ENCODE measurements at places on chromosomes 5 and 9.

GRCh38 chr5:151694035-151694485 lies 7.3 kb upstream of the SPARC start:
- DNase-seq: no peak

- peak; percentile 34 for DNase-seq
Observed at GRCh38 chr5:58498340-58498942, 7.2 kb downstream of the GAPT start.

- no peak for DNase-seq
Observed at GRCh38 chr5:90983711-90984124, 399.4 kb downstream of the ARRDC3 start.

DNA sequence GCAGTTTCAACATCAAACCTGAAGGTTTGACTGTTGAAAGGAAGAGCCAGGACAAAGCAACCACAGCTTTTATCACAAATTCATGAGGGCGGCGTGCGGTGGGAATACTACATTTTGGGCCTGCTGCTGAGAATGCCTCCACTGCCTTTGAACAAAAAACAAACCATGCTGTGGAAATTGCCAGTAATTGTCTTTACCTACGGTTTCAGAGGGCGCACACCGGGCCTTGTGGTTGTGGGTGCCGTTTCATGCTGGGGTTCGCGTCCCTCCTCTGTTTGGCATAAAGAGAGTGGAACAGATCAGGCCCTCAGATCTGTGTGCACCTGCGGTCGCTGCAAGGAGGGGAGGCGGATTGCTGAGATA lies 27.6 kb upstream of the TCF7 start:
- DNase-seq: no peak

DNA sequence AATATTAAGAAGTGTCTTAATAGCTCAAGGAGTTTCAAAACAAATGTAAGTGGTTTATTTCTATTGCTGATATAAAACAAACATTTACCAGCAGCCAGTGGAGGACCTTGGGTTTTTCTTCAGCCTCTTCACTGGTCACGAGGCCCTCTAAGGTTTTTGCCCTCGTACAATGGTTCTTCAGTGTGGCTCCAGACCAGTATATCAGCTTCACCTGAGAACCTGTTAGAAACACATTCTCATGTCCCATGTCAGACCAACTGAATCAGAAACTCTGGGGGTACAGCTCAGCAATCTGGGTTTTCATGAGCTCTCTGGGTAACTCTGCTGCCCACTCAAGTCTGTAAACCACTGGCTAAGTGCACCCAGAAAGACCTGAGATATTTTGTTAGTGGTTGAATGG lies 12.9 kb downstream of the WWC1 start:
- no peak for DNase-seq

DNA sequence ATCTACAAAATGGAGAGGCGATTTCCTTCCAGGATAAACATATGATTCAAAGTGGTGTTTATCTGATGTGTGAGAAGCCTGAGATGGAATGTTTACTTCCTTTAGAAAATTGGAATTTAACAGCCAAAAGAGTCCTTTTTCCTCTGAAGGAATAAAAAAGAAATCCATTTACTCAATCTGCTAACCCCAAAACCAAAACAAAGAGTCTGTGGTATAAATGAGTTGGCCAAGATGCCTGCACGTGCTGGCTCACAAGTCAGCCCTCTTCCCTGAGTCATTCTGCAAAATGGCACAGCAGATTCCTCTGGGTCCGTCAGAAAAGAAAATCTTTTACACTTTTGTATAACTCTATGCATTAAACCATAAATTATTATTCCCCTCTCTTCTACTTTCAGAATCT lies 60.8 kb downstream of the EBF1 start:
- peak; percentile 95 for DNase-seq

DNA sequence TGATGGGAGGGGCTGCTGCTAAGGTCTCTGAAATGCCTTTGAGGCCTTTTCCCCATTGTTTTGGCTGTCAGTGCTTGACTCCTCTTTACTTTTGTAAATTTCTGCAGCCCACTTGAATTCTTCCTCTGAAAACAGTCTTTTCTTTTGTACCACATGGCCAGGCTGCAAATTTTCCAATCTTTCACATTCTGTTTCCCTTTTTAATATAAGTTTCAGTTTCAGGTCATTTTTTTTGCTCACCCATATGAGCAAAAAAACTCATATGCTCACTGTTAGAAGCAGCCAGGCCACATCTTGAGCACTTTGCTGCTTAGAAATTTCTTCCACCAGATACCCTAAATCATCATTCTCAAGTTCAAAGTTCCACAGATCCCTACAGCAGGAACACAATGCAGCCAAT lies 234.6 kb upstream of the ADRA1B start:
- no peak for DNase-seq

DNA sequence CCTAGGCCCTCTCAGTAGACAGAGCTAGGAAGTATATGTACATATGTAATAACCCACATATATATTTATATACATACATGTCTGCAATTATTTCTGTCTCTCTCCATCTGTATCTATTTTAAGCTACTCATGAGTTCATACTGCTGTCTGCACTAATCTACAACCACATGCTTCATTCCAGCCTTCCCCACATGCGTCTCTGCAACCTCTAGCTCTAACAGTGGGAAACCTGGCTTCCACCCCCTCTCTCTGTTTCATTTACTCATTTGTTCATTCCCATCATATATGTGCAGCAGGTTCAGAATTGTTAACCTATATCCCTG lies 23.3 kb downstream of the DCANP1 start:
- DNase-seq: no peak

- no peak for DNase-seq
Observed at GRCh38 chr9:114757984-114758383, 47.9 kb downstream of the TNFSF15 start.

- DNase-seq: no peak
Observed at GRCh38 chr9:27800159-27800558, 226.9 kb upstream of the C9orf72 start.

GRCh38 chr5:130885027-130885426 lies 280.0 kb downstream of the HINT1 start:
- DNase-seq: no peak

GRCh38 chr9:98879963-98880310 lies 63.8 kb upstream of the COL15A1 start:
- no peak for DNase-seq

- peak; percentile 4 for DNase-seq
Observed at GRCh38 chr5:8176101-8176693, 307.2 kb downstream of the MTRR start.

- no peak for DNase-seq
Observed at GRCh38 chr9:105309531-105309931, 65.1 kb downstream of the SLC44A1 start.

- DNase-seq: no peak
Observed at GRCh38 chr9:33709269-33709668, 86.1 kb upstream of the PRSS3 start.

- DNase-seq: no peak
Observed at GRCh38 chr9:81719972-81720371, 30.6 kb upstream of the TLE1 start.

DNA sequence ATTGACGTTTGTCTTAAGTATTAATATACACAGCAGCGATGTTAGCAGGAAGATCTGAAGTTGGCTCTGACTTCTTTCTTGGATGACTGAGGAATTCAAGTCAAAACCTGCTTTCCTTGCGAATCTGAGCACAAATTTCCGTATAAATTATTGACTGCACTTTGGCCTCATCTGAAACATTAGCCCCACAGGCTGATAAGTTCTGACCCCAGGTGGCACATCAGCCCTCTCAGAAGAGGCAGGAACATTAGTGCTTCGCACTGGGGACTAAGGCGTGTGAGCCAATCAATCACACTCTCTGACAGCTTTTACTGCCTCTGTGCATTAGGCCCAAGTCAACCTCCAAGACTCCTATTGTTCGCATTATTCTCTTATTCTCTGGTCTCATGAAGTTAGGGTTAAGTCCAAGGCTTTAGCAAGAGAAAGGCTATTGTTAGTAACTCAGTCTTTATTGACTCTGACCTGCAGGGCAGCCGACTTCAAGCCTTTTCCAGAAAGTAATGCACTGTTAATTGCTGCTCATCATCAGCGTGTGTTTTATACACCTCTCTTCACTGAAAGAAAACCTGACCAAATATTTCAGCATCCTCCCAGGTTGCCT lies 84.2 kb downstream of the ZNF608 start:
- DNase-seq: no peak

GRCh38 chr5:99102073-99102697 lies 173.4 kb upstream of the CHD1 start:
- no peak for DNase-seq

- no peak for DNase-seq
Observed at GRCh38 chr5:6198531-6198930, 179.8 kb downstream of the MED10 start.

- DNase-seq: no peak
Observed at GRCh38 chr5:154646745-154647113, 108.4 kb upstream of the LARP1 start.

GRCh38 chr5:937151-937924 lies 44.7 kb downstream of the TRIP13 start:
- no peak for DNase-seq

- DNase-seq: no peak
Observed at GRCh38 chr9:96167011-96167410, 135.0 kb downstream of the HSD17B3 start.

GRCh38 chr5:141861194-141861593 lies 17.0 kb downstream of the PCDH1 start:
- DNase-seq: no peak

DNA sequence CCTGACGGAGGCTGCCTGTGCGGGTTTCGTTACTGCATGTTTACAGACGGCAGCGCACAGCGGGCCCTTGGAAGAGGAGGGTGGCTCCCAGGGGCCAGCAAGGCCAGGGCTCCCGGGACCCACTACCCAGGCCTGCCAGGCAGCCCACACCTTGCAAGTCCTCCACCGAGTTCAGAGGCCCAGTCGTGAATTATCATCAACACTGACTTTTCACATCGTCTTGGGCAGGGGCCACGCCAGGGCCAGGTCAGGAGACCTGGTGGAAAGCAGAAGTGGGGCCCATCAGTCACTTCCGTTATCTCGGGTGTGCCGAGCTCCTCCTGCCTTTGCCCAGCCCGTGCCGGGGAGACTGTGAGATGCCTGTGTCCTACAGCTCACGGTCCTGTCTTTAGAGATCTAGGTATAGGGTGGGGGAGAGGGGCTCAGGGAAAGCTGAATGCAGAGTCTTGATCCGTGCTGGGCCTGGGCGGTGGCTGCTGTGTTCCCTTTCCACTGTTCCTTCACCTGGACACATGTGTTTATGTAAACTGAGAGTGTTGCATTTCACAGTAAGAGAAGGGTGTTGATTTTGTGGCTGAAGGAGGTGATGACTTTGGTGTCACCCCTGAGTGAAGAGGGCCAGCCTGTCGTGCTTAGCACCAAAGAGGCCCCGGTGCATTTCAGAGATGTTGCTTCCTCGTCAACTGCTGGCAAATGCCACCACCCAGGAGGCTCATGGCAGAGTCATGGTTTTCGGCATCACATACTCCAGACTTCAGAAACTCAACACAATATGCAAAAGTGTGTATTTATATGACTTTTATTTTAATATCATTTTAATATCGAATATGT lies 175.2 kb downstream of the GAPVD1 start:
- DNase-seq: no peak

GRCh38 chr5:81878333-81878732 lies 93.5 kb upstream of the ATG10 start:
- no peak for DNase-seq

- DNase-seq: no peak
Observed at GRCh38 chr5:95191330-95191729, 93.6 kb downstream of the MCTP1 start.

DNA sequence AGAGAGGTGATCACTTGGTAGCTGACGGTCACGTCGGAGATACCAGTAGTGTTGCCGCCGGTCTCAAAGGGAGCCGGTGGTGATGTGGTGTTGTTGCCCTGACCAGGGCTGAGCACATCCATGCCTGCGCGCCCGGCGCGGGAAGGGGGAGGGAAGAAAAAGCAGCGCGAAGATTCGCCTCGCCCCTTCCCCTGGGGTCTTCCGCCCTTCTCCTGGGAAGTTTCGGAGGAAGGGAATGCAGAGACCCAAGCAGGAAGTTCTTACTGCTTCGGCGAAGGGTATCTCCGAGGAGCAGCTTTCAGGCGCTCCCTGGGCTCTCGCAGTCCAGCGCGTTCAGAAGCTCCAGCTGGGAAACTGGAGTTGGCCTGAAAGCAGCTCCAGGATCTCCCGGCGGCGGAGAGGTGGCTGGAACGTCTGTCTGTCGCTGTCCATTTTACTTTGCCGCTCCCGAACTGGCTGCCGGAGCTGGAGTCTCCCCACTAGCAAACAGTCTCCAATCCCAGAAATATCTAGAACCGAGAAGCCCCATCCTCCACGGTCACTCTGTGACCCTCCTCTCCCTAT lies 565 bp downstream of the HTR1A start:
- DNase-seq: no peak

DNA sequence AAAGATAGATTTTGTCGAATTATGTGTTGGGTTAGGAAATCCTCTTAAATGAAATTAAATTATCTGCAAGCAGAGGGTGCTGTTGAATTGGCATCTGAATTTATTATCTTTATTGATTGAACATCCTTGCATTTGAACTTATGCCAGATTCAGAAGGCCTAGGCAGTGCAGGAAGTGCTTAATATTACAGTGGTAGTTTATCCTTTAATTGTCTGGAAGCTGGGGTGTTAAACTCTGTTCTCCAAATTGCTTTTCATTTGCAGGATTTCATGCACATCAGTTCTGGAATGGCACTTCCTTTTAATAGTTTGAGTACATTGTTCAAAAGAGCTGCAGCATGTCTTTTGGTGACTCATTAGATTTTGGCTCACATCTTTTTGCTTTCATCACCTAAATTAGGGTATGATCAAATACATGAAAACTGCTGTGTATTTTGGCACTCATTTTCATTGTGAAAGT lies 186.3 kb downstream of the KDM4C start:
- DNase-seq: peak; percentile 73

- peak; percentile 68 for DNase-seq
Observed at GRCh38 chr9:78601957-78602565, 305.1 kb downstream of the PSAT1 start.

DNA sequence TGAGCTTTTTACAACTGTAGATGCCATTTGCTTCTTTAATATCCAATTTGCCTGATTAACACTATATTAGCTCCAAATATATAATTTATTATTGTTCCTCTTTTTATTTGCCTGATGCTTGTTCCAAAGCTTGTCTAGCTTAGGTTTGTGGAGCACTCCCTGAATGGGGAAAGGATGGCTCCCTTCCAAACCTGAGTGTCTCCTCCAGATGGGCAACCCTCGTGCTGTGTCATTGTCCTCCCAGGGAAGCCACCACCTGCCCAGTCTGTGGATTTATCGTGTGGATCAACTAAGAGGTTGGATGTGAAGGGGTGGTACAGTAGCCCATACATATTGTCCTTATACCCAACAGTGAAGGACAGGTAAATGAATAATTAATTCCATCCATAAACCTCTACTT lies 404.9 kb downstream of the CDK5RAP2 start:
- no peak for DNase-seq

GRCh38 chr9:14004110-14004509 lies 309.8 kb downstream of the NFIB start:
- DNase-seq: no peak

- DNase-seq: peak; percentile 66
Observed at GRCh38 chr5:147822686-147823491, 8.6 kb downstream of the SPINK1 start.

- DNase-seq: no peak
Observed at GRCh38 chr9:113654605-113655428, 191.3 kb downstream of the RGS3 start.

- DNase-seq: no peak
Observed at GRCh38 chr9:118457171-118458000, 753.2 kb downstream of the TLR4 start.

GRCh38 chr9:89278997-89279739 lies 31.8 kb upstream of the CKS2 start:
- peak; percentile 70 for DNase-seq

GRCh38 chr5:5404381-5404780 lies 18.1 kb upstream of the ICE1 start:
- no peak for DNase-seq

- no peak for DNase-seq
Observed at GRCh38 chr5:139877129-139877597, 81.6 kb downstream of the PSD2 start.
